OCI-LY7 (cell line): ENCODE measurements at places on chromosomes 11 and 22.

GRCh38 chr22:18968011-18968749 is 32.1 kb upstream of the PRODH start:
- no peak for DNase-seq

DNA sequence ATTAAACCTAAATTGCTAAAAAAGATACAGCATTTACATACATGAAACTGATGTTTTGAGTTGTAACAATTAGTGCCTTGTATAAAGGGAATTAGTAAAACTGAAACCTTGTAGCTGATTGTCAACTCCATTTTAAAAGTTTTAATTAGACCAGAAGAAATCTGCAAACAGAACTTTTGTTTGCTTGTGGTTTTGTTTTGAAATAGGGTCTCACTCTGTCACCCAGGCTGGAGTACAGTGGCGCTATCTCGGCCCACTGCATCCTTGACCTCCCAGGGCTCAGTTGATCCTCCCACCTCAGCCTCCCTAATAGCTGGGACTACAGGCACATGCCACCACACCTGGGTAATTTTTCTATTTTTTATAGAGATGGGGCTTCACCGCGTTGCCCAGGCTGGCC is 86.5 kb upstream of the SLC6A5 start:
- no peak for DNase-seq

DNA sequence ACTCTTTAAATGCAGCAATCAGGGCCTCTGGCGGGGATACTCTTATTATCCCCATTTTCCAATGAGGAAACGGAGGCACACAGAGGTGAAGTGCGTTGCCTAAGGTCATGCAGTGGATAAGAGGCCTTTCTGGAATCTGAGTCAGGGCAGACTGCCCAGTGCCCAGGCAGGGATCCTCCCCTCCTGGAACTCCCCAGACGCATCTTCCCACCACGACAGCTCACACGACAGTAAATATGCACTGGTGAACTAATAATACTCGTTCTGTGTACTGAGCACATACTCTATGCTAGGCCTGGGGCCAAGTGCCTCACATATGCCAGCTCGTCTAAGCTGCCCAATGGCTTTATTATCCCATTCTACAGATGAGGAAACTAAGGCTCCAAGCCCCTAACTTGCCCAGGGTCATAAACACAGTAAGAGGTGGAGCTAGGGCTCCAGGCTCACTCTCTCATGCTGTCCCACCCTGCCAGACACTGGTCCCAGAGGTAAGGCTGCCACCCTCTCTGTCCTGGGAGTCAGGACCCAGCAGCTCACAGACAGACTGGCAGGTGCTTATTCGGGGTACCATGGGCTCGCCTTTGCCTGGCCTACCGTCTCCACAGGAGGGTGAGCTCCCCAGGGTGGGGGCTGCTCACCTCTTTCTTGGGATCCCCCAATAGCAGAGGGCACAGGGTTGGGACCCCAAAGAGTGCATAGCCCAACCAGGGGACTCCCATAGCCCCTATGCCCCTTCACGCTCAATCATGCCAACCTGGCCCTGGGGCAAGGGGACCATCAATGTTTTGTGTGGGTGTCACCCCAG is 2.3 kb downstream of the IL2RB start:
- DNase-seq: no peak

GRCh38 chr11:66676931-66677598 is 622 bp downstream of the RBM4B start:
- DNase-seq: no peak

DNA sequence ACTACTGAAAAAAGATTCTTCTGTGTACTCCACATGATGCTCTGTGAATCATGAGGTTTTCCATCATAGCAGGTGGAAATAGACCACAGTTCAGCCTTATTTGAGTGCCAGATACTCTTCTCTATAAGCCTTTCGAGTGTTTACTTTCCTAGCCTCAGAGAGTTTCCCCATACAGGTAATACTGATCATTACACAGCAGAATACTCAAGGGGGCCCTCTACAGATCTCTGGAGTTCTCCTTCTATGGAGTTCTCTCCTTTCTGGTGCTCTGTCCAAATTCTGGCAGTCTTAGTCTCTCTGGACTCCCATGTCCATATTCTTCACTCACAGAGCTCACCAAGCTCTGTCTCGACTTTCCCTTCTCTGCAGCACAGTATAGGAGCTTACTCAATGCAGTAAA is 175.7 kb upstream of the CARD18 start:
- DNase-seq: no peak

DNA sequence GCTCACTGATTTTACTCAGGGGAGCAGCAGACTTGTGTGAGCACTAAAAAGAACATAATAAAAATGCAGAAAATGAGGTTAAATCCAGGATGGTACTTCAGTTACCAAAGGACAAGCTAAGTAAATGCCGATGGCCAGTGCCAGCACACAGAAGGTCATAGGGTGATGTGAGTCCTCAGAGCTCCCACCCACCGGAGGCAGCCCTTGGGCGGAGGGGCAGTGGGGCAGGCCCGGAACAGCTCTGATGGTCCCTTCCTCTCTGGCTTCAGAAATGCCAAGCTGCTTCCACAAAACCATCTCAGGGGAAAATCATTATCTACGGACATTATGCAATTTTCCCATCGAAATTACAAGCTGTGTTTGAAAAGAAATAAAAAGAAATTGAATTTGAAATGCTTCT is 124.5 kb downstream of the RRAS2 start:
- DNase-seq: no peak

DNA sequence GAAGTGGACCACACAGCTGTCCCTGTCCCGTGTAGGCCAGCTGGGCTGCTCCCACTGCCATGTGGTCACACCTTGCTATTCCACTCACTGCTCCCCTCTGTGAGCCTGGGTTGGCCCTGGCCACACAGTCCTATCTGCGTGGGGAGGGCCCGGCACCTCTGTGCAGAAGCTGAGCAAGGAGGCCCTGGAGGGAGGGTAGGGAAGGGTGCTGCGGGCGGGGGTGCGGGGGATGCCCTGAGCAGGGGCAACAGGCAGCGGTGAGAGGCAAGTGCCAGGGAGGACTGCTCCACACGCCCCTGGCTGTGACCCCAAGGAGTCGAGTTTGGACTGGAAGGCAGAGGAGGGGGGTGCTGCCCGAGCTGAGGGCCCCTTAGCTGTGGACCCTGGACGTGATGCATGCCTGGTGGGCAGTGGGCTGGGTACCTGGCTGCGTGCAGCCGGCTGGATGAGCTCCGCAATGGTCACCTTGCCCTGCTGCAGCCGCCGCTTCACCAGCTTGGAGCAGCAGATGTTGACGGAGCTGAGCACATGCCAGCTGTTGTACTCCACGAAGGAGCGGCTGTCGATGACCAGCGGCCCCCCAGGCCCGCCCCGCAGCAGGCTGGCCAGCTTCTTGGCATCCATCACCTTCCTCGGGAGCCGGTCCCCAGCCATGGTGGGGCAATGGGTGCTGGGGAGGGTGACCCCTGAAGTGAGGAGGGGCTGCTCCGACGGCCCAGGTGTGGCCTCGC is 6.7 kb downstream of the DUSP8 start:
- no peak for DNase-seq

GRCh38 chr22:37138849-37139561 is 10.7 kb downstream of the IL2RB start:
- DNase-seq: no peak

DNA sequence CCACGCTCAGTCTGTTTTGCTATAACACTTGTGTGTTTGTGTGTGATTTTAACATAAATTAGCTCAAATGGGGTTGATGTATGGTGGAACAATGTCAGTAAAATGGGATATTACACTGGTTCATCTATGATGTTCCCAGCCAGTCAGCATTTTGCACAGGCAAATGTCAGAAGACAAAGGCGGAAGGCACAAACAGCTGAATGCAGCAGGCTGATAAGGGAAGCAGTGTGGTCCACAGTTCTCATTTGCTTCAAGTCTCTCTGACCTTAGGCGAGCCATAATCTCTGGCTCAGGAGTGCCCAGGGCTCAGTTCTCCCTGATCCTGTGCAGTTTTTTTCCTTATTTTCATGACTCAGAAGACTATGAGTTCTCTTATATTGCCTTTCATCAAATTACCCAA is 102.7 kb downstream of the FAR1 start:
- no peak for DNase-seq

- DNase-seq: peak; percentile 72
These were observed 31.0 kb upstream of the CD5 start for GRCh38 chr11:61071208-61071681.

GRCh38 chr11:132137981-132138313 is 767.5 kb downstream of the NTM start:
- no peak for DNase-seq

DNA sequence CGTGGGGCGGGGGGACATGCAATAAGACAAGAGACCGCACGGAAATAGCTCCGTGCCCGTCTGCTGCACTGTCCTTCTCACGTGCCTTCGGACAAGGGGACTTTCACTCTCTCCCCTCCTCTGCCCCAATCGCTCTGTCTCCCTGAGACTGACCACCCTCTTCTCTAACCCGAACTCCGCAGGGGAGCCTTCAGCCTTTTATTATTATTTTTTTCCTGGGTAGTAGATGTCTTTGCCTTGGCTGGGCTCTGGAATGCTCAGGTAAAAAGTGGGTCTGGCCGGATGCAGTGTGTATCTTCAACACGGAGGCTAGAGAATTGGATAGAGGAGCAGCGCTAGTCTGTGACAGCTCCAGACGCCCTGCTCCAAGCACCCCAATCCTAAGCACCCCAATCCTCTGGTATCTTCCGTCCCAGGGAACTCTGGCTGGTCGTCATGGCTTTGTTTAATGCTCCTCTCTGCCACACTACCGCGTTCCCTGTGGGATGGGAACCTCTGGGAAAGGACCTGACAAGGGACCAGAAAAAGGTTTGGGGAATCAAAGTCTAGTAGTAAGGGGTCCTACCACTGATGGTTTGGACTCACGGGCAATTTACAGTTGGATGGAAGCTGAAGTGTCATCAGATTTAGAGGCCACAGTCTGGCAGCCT is 25.1 kb upstream of the ROBO3 start:
- DNase-seq: no peak

DNA sequence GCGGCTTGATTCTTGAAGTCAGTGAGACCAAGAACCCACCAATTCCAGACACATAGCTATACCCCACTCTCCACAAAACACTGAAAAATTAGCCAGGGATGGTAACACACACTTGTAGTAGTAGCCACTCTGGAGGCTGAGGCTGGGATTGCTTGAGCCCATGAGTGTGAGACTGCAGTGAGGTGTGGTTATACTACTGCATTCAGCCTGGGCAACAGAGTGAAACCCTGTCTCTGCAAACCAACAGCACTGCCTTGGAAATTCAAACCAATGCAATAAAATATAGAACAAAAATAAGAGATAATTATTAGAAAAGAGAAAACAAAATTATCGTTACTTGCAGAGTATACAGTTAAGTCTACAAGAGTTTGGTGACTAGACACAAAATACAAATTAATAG is 20.2 kb upstream of the PRDM10 start:
- DNase-seq: peak; percentile 63

- no peak for DNase-seq
These were observed 766.3 kb upstream of the RAG2 start for GRCh38 chr11:37364246-37364839.

DNA sequence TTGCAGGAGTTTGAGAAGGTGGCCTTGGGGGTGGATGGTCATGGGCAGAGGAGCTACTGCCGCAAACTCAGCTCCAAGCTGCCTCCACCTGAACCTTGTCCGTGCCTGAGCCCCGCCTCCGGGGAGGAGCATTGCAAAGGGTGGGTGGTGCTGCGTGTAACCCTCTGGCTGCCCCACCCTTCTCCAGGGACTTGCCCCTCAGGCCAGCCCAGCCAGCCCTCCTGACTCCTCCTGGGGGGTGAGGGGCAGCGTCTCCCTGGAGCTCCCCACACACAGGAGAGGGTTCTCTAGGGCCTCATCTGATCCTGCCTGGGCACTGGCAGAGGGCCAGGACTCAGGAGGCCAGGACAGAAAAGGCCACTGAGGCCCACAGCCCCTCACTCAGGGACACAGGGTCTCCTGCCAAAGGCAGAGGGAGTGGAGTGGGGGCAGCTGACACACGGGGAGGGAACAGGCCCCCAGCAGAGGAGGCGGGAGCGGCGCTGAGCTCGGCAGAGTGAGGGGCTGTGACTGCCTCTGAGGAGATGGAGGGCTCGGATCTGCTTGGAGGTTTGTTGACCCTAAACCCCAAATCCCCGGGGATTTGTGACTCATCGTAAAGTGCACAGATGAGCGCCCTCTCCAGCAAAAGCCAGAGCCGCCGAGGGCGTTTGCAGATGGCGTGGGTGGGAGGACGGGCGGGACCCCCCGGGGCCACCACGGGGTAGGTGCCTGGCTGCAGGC is 12.8 kb downstream of the BRSK2 start:
- peak; percentile 9 for DNase-seq

- no peak for DNase-seq
These were observed 550.3 kb downstream of the FAM181B start for GRCh38 chr11:82183346-82183745.

DNA sequence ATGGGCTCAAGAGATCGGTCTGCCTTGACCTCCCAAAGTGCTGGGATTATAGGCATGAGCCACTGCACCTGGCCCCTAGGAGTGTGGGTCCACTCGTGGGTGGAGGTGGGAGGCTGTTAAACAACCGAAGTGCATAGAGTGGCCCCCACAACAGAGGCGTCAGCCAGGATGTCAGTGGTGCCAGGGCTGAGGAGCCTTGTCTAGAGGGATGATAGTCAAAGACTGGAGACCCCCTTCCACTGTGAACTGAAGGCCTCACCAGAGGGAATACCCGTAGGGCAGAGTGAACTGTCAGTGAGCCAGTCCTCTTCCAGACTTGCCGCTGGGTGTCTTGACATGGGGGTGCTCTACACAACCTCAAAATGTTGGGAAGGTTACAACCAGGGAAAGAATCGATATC is 38.2 kb downstream of the AP2A2 start:
- DNase-seq: no peak
